ENCODE measurements at places on chromosomes 12 and 14.

GRCh38 chr14:102629808-102630350, 37.4 kb downstream of the RCOR1 start:
- DNase-seq = no peak

DNA sequence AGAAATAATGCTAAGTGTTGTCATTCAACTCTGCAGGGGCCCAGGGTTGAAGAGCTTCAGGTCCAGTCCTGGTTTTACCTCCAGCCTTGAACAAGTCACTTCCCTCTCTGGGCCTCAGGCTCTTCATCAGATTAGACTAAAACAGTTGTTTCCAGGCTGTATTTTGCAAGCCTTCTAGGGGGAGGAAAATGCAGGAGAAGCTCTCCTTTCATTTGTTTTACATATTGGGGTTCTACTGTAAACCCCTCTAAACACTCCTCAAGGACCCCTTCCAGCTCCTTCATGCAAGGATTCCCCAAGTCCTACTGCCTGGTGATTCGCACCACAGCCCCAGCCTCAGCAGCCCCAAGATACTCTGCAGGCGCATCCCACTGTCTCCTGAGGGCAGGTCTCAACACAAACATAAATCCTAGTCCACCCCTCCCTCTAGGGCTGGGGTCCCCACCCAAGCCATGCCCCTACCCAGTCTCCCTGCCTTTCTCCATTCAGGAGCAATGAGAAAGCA, 2.7 kb downstream of the SDR9C7 start:
- DNase-seq = no peak

DNA sequence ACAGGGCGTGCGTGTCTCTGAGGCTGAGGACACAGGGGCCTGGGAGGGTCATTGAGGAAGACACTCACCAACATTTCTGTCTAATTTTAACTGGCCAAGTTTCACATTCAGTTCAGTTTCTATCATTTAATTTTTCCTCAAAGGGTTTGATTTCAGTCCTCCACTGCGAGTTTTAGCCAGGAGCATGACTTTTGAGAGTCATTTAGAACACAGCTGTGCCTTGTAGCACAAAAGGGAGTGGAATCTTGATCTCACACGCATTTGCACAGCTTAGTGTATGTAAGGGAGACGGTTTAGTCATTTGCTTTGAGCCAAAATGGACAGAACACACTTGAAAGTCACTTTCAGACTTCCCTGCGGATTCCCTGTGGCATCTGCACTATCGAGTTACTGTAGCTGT, 1090.8 kb downstream of the BCL11B start:
- DNase-seq = no peak

DNA sequence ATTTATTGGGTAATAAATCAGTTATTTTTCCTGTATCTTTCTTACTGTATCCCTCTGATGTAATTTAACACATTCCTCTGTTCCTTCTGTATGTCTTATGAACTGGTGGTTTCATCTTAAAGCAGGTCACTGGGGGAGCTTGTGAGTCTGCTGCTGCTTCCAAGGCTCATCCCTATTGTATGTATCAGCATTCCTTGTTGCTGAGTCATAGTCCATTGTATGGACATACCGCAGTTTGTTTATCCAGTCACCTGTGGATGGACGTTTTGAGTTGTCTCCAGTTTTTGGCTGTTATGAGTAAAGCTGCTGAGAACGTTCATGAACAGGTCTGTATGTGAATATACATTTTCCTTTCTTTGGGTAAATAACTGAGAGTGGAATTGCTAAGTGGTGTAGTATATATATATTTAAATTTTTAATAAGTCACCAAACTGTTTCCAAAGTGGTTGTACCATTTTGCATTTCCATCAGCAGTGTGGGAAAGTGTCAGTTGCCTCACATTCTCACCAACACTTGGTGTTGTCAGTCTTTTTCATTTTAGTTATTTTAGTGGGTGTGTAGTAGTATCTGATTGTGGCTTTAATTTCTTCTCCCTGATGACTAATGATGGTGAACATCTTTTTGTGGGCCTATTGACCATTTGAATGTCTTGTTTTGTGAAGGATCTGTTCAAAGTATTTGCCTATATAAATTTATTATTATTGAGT, 82.7 kb downstream of the BEGAIN start:
- DNase-seq = no peak

DNA sequence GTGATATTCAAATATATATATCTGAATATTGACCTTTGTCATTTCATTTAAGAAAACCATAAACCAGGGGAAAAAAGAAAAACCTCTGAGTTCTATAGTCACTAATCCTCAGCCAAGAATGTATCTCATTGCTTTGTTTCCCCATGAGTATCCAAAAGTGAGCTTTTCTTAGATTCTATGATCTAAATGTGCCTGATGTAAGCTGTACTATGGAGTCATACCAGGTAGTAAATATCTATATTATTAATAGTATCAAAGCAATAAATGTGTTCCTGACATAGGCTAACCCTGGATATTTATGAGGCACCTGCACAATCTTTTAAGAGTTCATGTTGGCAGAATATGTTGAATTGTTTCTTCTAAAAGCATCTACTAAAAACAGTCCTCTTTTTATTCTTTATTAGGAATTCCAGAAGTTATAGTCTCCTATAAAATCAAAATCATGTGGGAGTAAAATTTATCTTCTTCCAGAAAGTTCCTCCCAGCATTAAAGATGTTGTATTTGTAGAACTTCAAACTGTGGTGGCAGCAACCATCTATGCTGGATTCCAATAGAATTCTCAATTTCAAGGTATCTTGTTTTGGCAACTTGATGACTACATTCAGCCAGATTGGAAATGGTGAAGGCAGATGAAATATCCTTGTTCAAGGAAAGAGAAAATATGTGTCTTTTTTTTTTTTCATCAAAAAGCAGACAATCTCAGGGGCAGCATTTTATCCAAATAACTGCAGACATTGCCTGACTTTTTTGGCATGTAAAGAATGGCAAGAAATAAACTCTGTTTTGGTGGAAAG, 139.7 kb upstream of the RASSF8 start:
- DNase-seq = no peak

DNA sequence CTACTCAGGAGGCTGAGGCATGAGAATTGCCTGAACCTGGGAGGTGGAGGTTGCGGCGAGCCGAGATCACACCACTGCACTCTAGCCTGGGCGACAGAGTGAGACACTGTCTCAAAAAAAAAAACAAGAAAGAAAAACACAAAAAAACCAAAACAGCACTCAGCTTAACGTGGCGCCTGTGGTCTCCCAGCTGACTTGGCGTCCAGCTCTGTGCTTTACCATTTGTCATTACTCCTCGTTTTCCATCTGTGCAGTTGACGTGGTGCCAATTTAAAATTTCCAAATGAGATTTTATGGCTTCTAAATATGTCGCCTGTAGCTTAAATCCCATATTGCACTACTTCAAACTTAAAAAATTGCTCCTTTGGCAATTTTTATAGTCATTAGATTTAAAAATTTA, 2.0 kb downstream of the MGP start:
- DNase-seq = no peak

- DNase-seq = no peak
These were observed 119.2 kb downstream of the NAV3 start for GRCh38 chr12:77949943-77950342.

All from CD8-positive, alpha-beta T cell (primary cell).